Muscle of arm (tissue), 14 donors: ENCODE measurements at places on chromosomes 3 and 15. TPM values are rescaled to one million over a fixed set of nuclear protein-coding genes. Genes with fewer than 3 reads are reported as not detected.

The PRSS50 gene
- polyA plus RNA-seq = not detected

The HDGFL3 gene
- 42.9 TPM for polyA plus RNA-seq

The GOLGA8J gene
- 0.15 TPM for polyA plus RNA-seq

The DNAJA4 gene
- polyA plus RNA-seq = 60.1 TPM

The KCNH8 gene
- 1.8 TPM for polyA plus RNA-seq

The C3orf70 gene
- 3.4 TPM for polyA plus RNA-seq

The PYDC2 gene
- polyA plus RNA-seq = not detected

The SLC22A13 gene
- polyA plus RNA-seq = 0.12 TPM

The GOLGA8K gene
- not detected for polyA plus RNA-seq

The CPNE9 gene
- not detected for polyA plus RNA-seq

DNA sequence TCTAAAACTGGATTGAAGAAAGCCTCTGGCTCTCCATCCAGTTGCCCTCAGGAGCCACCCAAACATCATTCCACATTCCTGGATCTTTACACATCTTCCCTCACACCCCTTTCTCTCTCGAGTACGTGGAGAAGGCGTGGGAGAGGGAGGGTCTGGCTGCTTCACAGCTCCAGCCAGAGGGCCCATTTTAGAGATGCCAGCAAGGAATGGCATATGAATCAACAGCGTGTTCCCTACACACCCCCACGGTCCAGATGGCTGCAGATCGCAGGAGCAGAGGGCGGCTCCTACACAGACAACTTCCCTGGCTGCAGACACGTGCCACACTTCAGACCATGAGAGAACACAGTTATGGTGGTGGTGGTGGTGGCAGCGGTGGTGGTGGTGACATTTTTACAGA lies 280.1 kb downstream of the ERC2 start:
- no peak for DNase-seq

GRCh38 chr15:65447145-65447544 lies 24.4 kb upstream of the IGDCC4 start:
- no peak for DNase-seq

DNA sequence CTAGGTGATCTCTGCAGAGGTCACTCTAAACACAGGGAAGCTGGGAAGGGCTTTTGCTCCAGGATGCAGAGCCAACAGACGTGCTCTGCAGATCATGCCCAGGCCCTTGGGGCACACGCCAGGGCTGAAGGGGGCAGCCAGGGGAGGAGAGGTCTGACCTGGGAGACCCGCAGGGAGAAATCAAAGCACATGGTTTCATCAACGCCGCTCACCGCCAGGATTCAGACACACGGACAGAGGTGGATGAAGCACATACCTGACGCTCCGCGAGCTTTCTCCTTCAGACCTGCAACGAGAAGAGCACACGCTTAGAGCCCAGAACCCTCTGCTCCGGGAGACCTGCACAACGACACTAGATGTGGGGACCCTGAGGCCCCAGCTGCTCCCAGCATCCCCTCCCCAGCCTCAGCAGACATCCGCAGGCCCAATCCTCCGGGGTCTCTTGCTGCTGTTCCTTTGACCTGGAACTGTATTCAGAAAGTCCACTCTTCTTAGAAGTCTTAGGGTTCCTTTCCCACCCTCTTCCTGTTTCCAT lies 90.7 kb upstream of the IQSEC1 start:
- no peak for DNase-seq

DNA sequence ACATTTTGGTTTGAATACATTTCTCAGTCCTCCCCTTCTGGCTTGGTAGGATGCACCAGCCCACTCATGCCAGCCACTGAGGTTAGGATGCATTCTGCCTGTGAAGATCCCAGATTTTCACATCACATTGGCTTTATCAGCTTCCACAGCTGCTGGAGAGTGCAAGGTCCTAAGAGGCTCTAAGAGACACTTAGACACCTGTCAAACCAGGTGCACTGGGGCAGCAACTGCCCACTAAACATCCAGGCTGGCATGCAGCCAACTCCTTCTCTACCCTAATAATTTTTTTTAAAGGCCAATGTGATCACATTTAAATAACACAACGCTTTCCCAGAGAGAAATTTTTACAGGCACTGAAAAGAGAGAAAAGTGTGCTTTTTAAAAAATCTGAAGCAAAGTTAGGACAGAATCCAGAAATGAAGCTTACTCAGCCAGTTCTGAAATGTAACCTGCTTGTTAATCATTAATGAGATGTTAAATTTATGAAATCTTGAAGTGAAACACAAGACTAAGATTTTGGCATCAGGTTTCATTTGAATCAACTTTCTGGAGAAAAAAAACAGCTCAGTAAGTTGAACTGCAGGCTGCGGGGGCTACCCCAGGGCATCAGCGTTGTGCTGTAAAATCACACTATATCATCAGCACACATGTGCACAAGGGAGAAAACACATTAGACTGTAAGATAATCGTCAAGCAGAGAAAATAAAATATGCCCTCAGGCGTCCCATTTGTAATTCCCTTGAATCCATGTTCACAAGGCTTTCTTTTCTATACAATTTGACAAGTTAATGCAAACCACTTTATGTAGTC lies 312.9 kb downstream of the ZBBX start:
- DNase-seq = no peak

GRCh38 chr3:33438284-33438668 lies 1.9 kb downstream of the UBP1 start:
- DNase-seq = peak; percentile 35

GRCh38 chr3:171058058-171058457 lies 31.5 kb upstream of the SLC2A2 start:
- DNase-seq = no peak

GRCh38 chr15:74422652-74423430 lies 10.9 kb downstream of the SEMA7A start:
- DNase-seq = no peak

DNA sequence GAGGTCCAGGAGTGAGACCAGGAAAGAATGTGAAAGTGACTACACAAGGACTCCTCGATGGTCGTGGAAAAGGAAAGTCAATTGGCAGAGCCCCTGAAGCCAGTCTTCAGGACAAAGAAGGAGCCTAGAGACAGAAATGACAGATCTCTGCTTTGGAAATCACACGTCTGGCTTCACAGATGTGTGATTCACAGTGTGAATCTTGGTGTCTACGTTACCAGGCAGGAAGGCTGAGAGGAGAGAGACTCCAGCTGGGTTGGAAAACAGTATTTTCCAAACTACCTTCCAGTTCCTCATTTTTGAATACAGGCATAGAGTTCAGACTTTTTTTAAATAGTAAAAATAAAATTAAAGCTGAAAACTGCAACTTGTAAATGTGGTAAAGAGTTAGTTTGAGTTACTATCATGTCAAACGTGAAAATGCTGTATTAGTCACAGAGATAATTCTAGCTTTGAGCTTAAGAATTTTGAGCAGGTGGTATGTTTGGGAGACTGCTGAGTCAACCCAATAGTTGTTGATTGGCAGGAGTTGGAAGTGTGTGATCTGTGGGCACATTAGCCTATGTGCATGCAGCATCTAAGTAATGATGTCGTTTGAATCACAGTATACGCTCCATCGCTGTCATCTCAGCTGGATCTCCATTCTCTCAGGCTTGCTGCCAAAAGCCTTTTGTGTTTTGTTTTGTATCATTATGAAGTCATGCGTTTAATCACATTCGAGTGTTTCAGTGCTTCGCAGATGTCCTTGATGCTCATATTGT lies 6.0 kb downstream of the CCR2 start:
- DNase-seq = peak; percentile 30

DNA sequence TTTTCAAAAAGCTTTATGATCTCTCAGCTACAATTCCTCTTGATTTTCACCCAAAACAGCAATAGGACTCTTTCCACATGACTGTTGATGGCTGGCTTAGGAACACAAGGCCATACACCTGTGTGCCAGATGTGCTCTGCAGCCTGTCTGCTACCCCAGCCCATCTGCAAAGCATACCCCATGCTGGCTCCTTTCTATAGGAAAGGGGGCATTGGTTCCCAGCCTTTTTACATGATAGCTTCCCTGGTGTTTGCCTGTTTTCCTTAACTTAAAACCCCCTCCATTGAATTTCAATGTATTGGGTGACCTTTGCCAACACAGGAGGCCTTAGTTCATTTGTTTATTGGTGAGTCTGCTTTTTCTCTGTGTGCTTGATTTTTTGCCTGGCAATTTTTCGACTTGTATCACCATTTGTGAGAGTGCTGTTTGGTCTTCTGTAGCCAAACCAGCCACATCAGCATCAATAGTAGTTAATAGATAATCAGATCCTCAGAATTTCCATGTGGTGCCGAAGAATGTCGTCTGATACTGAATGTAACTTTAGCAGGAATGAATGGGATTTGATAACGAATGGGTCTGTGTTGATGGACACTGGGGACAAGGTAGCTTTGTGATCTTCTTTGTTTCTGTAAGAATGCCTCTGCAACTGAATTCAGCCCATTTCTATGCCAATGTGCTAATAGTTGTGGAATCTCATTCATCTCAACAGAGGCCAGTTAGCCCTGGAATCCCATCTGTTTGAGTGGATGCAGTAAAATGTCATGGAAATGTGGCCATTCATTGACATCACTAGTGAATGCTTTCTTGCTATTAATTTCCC lies 272.2 kb upstream of the RARB start:
- no peak for DNase-seq

- no peak for DNase-seq
Measured at GRCh38 chr3:38599886-38600285, 49.6 kb downstream of the SCN5A start.

GRCh38 chr3:86658876-86659275 lies 332.1 kb downstream of the VGLL3 start:
- DNase-seq = no peak

GRCh38 chr3:9013782-9014563 lies 50.7 kb upstream of the RAD18 start:
- DNase-seq = no peak

DNA sequence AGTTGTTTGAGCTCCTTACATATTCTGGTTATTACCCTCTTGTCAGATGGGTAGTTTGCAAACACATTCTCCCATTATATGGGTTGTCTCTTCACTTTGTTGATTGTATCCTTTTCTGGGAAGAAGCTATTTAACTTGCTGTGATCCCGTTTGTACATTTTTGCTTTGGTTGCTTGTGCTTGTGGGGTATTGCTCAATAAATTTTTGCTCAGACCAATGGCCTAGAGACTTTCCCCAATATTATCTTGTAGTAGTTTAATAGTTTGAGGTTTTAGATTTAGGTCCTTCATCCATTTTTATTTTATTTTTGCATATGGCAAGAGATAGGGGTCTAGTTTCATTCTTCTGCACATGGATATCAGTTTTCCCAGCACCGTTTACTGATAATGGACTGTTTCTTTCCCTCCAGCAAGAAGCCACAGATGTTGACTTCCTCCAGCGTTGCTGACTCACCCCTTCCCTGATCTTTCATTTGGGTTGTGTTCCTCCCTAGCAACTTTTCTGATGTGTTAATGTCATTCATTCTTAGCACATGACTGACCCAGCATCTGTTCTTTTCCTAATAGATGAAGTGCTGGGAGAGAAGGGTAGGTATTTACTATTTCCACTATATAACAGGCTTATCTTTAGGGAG lies 166.7 kb upstream of the SGO1 start:
- no peak for DNase-seq

- DNase-seq = no peak
Measured at GRCh38 chr3:111324151-111324550, 217.8 kb upstream of the CD96 start.

GRCh38 chr3:122132949-122133540 lies 50.4 kb upstream of the CASR start:
- DNase-seq = no peak

- DNase-seq = no peak
Measured at GRCh38 chr3:65960087-65960486, 78.6 kb downstream of the MAGI1 start.

DNA sequence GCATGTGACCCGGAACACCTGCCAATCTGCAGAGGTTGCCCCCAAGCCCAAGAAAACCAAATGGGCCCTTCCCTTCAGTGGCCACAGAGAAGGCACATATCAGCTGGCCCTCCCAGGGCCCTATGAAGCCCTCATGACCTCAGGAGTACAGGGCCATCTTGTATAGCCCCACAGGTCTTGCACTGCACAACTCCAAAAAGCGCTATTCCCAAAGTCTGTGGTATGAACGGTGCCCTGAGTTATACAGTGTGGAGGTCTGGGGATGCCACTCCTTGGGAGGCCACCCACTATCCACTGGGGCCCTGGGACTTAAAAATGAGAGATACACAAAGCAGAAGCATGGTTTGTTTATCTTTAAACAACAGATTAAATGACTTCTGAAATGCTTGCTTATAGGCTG lies 61.5 kb downstream of the CAPN7 start:
- no peak for DNase-seq

DNA sequence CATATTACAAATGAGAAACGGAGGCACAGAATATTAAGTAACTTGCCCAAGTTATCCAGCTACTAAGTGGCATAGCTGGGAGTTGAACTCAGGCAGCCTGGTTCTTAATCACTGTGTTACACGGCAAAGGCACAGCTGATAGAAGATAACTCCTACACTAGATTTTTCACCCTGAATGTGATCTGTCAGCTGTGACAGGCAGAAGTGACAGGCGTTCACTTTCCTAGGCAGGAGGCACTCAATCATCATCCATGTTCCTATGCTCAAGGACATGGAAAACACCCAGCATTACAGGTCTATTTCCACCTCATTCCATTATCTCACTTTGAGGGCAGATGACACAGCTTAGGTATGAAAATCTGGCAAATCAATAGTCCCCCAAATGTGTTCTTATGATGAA lies 35.6 kb downstream of the TBC1D2B start:
- DNase-seq = no peak

- peak; percentile 55 for DNase-seq
Measured at GRCh38 chr15:76904461-76905012, 603 bp downstream of the SCAPER start.

DNA sequence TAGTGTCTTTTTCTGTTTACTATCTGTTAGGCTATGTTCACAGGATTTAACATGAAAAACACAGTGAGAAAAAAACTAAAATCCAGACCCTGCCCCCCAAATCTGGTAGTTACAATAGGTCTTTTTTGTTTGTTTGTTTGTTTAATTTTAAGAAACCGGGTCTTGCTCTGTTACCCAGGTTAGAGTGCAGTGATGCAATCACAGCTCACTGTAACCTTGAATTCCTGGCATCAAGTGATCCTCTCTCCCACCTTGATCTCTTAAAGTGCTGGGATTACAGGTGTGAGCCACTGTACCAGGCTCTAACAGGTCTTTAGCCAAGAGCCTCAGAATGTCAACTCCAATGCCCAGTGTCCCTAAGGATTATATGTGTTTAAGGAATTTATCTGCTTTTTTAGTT lies 88.0 kb upstream of the GOLIM4 start:
- no peak for DNase-seq

DNA sequence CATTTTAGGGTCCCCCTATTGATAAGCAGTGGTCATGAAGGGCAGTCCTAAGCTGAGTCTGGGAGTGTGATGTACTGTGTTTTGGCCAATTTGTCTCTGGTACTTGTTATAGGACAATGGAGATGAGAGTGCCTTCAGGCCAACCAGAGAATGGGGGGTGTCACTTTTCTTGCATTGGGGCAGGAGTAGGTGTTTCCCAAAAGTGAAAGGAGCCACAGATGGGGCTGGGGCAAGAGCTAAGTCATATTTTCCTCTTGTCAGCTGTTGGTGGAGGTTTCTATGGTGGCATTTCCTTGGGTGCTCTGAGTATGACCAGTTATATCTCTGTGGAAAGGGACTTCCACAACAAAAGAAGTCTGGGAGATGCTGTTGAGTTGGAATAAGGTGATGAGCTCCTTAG lies 24.7 kb upstream of the BSN start:
- no peak for DNase-seq
